PC-9 (cell line): ENCODE measurements at places on chromosomes 4 and X. TPM values are rescaled to one million over a fixed set of nuclear protein-coding genes. Genes with fewer than 3 reads are reported as not detected.

The PJA1 gene
- total RNA-seq: 22.7 and 27.7 TPM in 2 replicates

The PGRMC1 gene
- total RNA-seq: 133 and 204 TPM in 2 replicates

The CT45A1 gene
- not detected in 2 replicates for total RNA-seq

The SUPT20HL2 gene
- total RNA-seq: not detected in 2 replicates

The CCDC160 gene
- 0.23 and 0.48 TPM in 2 replicates for total RNA-seq
